ENCODE measurements at places on chromosomes 6 and 20. TPM values are rescaled to one million over a fixed set of nuclear protein-coding genes. Genes with fewer than 3 reads are reported as not detected.

PRPH2 gene
- total RNA-seq = 0.15 TPM

ZNF76 gene
- total RNA-seq = 26.4 TPM

NKX2-4 gene
- total RNA-seq = not detected

EFCAB8 gene
- 1.1 TPM for total RNA-seq

CRISP1 gene
- not detected for total RNA-seq

SLC22A2 gene
- total RNA-seq = not detected

- no peak for DNase-seq
Measured at GRCh38 chr20:3077618-3078134, 6.3 kb downstream of the OXT start.

GRCh38 chr6:79536585-79536953, 661 bp downstream of the LCA5 start:
- DNase-seq = no peak

GRCh38 chr6:89034586-89035251, 45.8 kb upstream of the PNRC1 start:
- no peak for DNase-seq

GRCh38 chr6:44008821-44009370, 118.4 kb downstream of the MRPL14 start:
- DNase-seq = no peak

DNA sequence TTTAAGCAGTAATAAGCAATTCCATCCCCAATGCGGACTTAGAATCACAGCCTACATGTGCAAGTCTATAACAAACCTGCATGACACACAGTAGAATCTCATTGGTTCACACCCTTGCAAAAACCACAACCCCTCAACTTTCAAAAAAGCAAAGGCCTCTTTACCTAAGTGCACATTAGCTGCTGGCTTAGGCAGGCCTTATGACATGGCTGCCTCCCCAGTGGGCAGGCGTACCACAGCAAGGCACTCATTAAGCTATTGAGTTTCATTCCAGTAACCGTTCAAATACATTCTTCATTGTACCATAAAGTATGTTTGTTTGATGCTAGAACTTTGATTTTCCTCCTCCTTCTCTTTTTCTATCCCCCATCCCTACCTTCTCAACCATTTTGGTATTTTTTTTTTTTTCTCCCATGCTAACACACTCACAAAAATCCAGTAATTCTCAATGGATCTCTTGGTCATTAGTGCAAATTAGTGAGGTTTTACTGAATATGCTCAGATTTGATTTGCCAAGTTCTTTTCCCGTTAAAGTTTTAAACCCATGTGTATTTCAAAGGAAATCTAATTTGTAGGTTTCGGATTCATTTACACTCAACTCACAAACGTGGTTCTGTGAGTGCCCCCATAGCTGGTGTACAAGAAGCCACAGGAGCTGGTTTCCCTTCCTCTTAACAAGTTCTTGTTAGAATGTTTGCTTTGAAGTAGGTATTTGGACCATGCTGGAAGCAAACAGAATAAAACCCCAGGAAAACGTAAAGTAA, 460.4 kb upstream of the RUNX2 start:
- DNase-seq = no peak

DNA sequence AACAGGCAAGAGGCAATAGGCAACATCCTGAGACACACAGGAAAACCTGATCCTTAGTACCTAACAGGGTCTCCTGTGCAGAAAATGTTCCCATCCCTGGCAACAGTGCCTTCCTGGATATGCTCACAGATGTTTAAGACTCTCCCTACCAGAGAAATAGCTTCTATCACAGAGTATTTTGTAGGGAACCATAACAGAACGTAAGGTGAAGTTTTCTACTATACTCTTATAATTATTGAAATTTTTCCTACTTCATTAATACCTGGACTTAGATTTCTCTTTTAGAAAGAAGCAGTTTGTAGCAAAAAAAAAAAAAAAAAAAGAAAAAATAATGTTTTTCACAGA, 33.5 kb upstream of the LGSN start:
- DNase-seq = no peak

- DNase-seq = no peak
Measured at GRCh38 chr6:131041814-131042213, 21.2 kb downstream of the EPB41L2 start.

- no peak for DNase-seq
Measured at GRCh38 chr20:59146780-59147565, 16.6 kb upstream of the ZNF831 start.

All from endothelial cell (in vitro differentiated cells).